Diencephalon (tissue), 1 donor: ENCODE measurements at places on chromosomes 11 and 22. TPM values are rescaled to one million over a fixed set of nuclear protein-coding genes. Genes with fewer than 3 reads are reported as not detected.

SHISAL1 gene
- total RNA-seq = 43.8 TPM

C22orf42 gene
- total RNA-seq = 24.7 TPM

SLC5A4 gene
- total RNA-seq = 0.46 TPM

ZNRF3 gene
- 12.7 TPM for total RNA-seq

SLC22A8 gene
- 1.2 TPM for total RNA-seq

SLC22A12 gene
- not detected for total RNA-seq

NPTXR gene
- total RNA-seq = 64.6 TPM

OR52I2 gene
- not detected for total RNA-seq

MUC5B gene
- not detected for total RNA-seq

TMEM191C gene
- 6.0 TPM for total RNA-seq

SLC22A6 gene
- total RNA-seq = 5.8 TPM

OR5A1 gene
- total RNA-seq = not detected

CABP7 gene
- 2.5 TPM for total RNA-seq

GVQW3 gene
- total RNA-seq = 39.0 TPM

SLC5A1 gene
- 0.23 TPM for total RNA-seq

KDELR3 gene
- 1.2 TPM for total RNA-seq

CARD18 gene
- not detected for total RNA-seq

INCENP gene
- 22.6 TPM for total RNA-seq

GPR83 gene
- 4.4 TPM for total RNA-seq

ELF5 gene
- total RNA-seq = not detected

OR2AT4 gene
- total RNA-seq = not detected

KCNJ5 gene
- 4.4 TPM for total RNA-seq

PHOX2A gene
- not detected for total RNA-seq

NADSYN1 gene
- 24.5 TPM for total RNA-seq

PTGDR2 gene
- 1.8 TPM for total RNA-seq

SCN2B gene
- 15.0 TPM for total RNA-seq

TESMIN gene
- 1.8 TPM for total RNA-seq

FEN1 gene
- 20.5 TPM for total RNA-seq

C22orf15 gene
- total RNA-seq = 2.1 TPM

ACR gene
- not detected for total RNA-seq

PKP3 gene
- 0.69 TPM for total RNA-seq

KRTAP5-3 gene
- not detected for total RNA-seq

PRRG4 gene
- 0.46 TPM for total RNA-seq

PAAF1 gene
- 23.1 TPM for total RNA-seq

LDHAL6A gene
- 0.46 TPM for total RNA-seq

UQCR10 gene
- 77.7 TPM for total RNA-seq

CPT1A gene
- total RNA-seq = 13.6 TPM

CAPRIN1 gene
- 265 TPM for total RNA-seq

IL17REL gene
- total RNA-seq = 0.69 TPM

FGF3 gene
- total RNA-seq = not detected

FAM168A gene
- 95.0 TPM for total RNA-seq

FAM111B gene
- 7.2 TPM for total RNA-seq

SMIM35 gene
- total RNA-seq = under 0.01 TPM

MS4A3 gene
- 1.6 TPM for total RNA-seq

MUC5AC gene
- not detected for total RNA-seq

CRYBA4 gene
- total RNA-seq = not detected

OR5P2 gene
- 0.23 TPM for total RNA-seq
